ENCODE measurements at places on chromosomes 13 and 19.

- DNase-seq: no peak
Observed at GRCh38 chr13:39391761-39392160, 211.2 kb downstream of the LHFPL6 start.

DNA sequence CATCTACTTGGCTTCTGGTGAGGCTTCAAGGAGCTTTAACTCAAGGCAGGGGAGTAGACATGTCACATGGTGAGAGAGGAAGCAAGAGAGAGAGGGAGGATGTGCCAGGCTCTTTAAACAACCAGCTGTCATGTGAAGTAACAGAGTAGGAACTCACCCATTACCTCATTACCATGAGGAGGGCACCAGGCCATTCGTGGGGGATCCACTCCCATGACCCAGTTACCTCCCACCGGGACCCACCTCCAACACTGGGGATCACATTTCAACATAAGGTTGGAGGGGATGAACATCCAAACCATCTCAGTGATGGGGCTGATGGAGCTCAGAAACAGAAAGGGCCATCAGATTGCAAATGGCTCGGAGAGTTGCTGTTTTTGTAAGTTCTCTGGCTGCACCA, 12.9 kb downstream of the VSTM2B start:
- no peak for DNase-seq

DNA sequence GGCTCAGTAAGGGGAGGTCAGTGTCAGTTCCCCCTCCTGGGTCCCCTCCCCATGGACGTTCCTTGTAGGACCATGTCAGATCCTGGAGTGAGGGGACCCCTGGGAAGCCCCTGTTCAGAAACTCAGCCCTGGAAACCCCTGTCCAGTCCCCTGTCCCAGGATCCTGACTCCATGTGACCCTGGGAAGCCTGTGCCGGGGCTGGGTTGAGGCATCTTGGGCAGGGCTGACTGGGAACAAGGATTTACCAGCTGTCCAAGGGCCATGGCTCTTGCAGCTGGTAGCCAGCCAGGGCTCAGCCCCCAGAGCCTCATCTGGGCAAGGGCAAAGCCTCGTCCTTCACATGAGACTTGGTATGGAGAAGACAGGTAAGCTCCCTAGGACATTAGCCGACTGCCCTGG, 25.1 kb downstream of the CEACAM4 start:
- no peak for DNase-seq

DNA sequence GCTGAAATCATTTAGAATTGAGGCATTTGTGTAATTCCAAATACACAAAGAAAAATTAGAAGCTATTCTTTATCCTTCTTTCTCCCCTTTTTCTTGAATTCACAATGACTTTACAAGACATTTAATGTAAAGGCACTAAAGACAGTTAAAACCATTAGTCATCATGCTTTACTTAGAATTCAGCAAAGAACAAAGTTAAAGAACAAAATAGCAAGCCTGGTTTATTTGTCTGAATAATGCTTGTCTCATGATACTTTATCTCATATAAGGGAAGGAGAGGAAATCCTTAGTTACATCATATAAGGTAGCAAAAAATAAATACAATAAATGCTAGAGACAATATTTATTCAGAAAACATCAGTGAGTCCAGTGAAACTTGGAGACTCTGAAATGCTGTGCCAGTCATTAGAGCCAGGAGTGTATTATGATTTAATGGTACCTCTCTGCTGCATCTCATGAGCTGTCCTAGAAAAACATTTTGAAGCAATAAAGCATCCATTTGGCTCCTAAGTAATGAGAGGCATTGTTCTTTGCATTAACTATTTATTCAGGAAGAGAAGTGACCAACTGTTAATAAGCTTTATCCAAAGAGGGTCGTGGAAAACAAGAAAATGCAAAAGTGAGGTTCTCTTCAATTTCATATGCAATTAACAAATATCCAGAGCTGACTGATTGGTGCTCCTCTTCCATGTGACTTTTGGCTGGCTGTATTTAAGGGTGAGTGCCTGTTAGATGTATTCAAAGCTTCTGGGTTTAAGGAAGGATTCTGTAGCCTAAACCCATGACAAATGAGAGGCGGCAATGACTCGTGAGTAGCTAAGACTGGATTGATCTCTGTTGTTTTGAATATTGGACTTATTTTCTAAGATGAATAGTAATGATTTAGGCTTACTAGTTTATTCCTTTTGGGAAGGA, 105.0 kb downstream of the DGKH start:
- DNase-seq: peak; percentile 6

- no peak for DNase-seq
Observed at GRCh38 chr19:33335446-33335845, 33.1 kb upstream of the CEBPA start.

- no peak for DNase-seq
Observed at GRCh38 chr13:33287142-33287882, 1.8 kb upstream of the STARD13 start.

DNA sequence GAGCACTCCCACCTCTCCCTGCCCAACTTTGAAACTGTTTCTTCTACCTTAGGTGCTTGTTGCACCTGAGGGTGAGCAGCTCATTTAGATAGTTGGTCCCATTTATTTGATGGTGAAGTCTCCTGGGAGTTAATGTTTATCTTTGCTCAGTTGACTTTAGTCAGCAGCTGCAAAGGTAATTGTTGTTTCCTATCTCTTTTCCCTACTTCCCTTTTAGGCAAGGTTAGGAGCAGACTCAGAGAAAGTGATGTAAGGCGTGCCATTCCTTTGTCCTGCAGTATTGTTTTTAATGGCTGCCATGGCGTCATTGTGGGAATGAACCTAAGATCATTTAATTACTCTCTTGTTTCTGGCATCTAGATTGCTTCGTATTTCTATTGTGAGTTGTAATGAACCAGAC, 11.6 kb downstream of the AKAP11 start:
- no peak for DNase-seq

- peak; percentile 87 for DNase-seq
Observed at GRCh38 chr13:50990818-50991506, 81.4 kb downstream of the RNASEH2B start.

- DNase-seq: no peak
Observed at GRCh38 chr13:80265348-80265747, 75.6 kb downstream of the SPRY2 start.

GRCh38 chr19:43711751-43712355, 4.0 kb upstream of the IRGC start:
- DNase-seq: no peak

GRCh38 chr19:29121684-29122083, 91.3 kb downstream of the UQCRFS1 start:
- peak; percentile 77 for DNase-seq

GRCh38 chr19:34588249-34588648, 88.7 kb downstream of the SCGB2B2 start:
- DNase-seq: no peak

DNA sequence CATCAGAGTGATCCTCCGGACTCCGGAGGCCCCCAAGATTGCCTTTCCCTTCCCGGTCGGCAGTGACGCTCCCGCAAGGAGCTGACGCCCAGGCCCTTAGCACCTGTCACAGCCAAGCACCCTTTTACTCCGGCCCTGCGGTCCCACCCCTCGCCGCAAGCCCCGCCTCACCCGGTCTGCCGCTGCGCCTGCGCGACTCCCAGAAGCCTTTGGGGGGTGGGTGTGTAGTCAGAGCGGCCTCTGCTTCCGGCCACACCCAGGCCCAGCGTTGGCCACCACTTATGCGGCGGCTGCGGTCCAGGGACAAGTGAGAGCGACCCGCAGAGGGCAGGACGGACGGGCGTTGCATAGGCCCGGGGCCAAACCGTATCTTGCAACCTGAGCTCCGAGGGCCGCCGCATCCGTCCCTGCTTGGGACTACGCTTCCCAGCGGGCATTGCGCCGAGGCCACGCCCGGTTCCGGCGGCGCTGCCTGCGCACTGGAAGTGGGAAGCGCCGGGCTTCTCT, 441 bp upstream of the ZFP28 start:
- peak; percentile 97 for DNase-seq
